Inflammatory macrophage treated with lipopolysaccharide for 1 hour (primary cell): ENCODE measurements at places on chromosomes 5 and 9.

DNA sequence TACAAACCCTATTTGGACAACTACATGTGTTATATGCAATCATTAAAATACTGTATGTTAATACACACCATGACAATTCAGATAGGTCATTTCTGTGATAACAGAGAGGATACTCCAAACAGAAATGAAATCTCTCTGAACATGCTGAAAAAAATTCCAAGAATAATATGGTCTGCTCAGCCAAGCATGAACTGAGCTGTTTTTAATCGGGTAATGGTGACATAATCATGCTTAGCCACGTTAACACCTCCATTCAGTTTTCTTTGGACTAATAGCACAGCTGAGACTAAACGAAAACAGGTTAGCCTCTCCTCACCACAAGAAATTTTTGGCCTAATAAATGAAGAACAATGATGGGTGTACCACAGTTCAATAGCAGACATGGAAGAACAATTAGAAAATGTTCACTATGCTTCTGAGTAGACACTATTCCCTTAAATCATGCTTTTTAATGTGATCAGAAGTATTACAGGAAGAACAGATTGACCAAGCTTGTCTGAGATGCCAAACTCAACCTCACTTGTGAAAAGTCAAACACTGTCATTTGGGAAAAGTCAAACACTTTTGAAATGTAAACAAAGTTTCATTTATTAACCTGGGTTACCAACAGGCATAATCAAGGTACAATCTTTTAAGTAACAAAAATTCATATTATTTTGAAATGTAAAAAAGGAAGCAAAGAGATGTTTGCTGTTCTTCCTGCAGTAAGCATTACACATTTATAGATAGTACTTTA is 19.4 kb downstream of the RAB14 start:
- no peak for DNase-seq

DNA sequence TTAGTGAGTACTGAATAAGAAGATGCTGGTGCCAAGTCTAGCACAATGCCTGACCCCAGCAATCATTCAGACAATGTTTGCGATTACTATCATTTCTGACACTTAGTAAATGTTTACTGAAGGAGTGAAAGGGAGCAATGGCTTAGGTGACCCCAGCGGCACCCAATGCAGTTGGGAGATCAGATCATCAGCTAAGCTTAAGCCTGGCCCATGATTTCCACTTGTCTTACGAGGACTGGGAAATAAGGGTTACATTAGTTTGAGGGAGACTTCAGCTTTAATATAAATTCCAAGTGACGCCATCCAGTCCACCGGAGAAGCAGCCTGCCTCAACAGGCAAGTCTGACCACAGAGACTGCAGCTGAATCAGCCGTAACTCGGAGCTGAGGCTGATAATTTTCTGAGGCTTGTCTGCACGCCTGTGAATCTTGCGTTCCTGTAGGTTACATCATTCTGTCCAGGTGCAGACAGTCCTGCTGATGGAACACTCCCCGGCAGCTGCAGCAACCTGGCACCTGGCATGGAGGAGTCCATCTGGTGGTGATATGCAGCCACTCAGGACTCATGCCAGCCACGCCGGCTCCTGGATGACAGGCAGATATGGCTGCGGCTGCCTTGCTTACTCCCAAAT is 34.9 kb upstream of the FGF1 start:
- DNase-seq, result no peak

DNA sequence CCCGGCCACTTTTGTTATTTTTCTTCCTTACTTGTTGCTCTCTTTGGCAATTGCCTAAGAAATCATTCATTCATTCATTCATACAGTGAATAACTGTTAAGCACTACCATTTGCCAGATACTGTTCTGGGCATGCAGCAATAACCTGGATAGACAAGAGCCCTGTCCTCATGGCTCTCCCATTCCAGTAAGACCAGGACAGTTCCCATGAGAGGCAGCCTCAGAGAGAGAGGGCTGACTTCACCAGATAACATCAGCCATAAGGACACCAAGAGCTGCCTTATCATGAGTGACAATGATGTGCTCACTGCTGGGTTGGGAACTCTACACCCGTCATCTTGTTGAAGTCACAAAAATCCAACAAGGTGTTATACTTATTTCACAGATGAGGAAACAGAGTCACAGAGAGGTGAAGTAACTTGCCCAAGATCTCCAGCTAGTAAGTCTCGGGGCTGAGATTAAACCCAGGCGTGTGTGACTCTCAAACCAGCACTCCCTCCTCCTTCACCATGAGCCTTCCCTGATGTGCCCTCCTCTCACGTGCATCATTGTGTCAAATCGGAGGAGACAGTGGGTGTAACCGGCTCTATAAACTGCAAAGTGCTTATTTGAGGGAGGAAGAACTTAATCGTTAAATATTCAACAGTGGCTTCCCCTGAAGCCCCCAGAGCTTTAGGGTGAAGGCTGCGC is 61.1 kb upstream of the TBC1D2 start:
- no peak for DNase-seq

GRCh38 chr5:32852535-32852934 is 141.4 kb downstream of the NPR3 start:
- peak; percentile 3 for DNase-seq

DNA sequence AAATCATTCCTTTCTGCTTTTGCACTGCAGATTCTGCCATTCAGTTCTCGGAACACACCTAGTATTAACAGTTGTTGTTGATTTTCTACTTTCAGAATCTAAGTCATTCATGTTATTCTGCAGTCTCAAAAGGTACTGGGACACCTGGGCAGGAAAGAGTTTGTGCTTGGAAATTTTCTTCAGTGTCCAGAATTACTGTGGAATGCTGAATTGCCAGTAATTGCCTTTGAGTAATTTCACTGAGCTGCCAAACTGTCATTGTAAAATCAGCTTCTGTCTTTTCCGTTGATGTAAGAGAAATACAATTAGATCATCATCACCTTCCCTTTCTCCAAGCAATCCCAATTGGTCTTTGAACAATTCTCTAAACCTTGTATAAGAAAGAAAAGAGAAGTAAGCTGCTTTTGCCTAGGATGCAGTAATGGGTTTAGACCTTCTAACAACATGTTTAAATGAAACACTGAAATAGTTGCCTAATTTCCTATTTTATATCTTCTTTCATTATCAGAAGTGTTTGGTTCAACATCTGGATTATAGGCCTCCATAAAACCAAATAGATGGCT is 75.7 kb upstream of the TGFBR1 start:
- DNase-seq, result peak; percentile 61

DNA sequence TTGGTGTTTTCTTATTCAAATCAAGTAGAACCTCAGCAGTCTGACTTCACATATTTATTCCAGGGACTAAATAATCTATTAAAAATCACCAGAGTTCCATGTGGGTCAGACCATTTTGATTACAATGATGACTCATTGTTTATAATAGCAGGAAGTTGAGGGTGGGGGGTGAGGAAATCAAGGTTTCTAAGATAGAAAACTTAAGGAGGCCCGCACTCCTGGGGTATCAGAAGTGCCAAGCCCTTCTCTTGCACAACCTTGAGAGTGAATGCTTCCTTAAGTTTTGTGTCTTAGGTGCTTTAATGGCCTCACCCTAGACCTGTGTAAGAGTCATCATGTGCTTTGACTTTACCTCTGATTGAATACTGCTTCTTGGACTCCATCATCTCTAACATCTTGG is 31.9 kb upstream of the NPR3 start:
- no peak for DNase-seq

DNA sequence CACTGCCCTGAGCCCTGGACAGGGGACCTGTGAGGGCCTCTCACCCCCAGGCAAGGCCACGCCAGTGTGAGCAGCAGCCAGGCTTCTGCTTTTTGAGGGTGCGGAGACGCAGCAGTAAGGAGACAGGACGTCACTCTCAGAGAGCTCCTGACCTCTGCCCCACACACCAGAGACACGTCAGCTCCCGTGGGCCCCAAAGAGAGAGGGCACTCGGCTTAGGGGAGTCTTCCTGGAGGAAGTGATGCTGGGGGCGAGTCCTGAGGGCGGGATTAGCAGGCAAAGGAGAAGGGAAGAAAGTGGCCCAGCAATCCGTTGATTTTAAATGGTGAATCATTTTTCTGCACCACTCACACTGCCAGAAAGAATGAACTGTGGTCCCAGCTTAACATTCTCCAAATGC is 24.0 kb upstream of the SLC9A3 start:
- peak; percentile 93 for DNase-seq

DNA sequence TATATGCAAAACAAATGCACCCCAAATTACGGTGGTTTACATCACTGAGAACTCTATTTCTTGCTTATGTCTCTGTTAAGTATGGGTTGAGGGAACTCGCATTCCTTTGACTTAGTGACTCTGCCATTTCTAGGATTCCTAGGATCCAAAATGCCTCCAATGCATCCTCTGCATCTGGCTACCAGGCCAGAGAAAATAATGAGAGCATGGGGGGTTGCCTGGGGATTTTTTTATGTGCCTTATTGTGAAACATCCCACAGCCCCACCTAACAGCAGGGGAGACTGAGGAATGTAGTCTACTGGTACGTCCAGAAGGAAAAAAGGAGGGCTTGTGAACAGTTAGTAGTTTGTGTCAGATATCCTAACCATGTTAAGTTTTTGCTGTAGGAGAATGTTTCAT is 466.0 kb upstream of the ARRDC3 start:
- DNase-seq, result no peak

- no peak for DNase-seq
Measured at GRCh38 chr9:137138722-137139467, at the start of gene GRIN1. TSS of gene GRIN1 (plus strand) at chr9:137139154. CDS start at chr9:137139487, 333 bp downstream.

DNA sequence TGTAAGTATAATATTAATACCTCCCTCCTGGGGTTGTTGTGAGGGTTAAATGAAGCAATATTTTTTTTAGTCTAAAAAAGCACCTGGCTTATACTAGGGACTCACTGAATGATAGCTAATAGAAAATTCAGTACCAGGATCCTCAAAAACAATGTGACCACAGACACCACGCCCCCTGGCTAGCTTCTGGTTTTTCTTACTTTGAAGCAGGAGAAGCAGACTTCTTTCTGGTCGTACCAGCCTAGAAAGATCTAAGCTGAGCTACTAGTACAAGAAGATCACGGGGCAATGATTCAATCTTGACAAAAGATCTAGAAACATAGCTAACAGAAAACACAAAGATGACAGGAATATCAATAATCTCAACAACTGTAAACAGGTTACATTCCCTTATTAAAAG is 218.5 kb upstream of the SLC30A5 start:
- no peak for DNase-seq

- DNase-seq, result no peak
Measured at GRCh38 chr9:7656636-7657035, 142.9 kb downstream of the DMAC1 start.

- peak; percentile 51 for DNase-seq
Measured at GRCh38 chr5:54249210-54250028, 61.0 kb downstream of the ARL15 start.

DNA sequence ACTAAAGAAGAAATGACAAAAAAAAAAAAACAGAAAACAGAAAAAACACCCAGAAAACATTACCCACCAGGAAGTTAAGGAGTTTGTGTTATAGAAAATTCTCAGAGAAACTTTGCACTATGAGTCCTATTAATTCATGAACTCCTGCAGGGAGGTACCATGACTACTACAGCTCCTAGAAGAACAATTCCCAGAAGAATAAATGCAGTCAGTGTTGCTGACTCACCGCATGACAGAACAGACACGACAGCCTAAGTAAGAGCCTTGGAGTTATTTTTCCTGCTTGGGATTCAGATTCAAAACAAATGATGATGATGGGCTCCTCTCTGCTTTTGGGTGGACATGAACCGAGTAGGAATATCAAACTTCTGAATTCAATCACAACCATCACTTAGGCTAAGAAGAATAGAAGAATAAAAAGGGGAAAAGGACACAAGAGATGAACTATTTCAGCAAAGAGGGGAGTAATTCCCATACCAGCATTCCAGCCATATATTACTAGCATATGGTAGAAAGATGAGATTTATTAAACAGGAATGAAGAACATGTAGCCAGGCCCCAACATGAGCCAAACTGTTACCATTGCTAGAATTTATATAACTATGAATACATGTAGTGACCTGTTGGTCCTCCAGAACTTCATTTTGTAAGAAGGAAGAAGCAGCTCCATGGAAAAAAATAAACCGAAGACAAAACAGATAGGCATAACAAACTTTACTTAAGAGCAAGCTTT is 209.6 kb upstream of the PDE4D start:
- DNase-seq, result no peak

GRCh38 chr5:65133477-65134110 is 348.1 kb downstream of the ADAMTS6 start:
- DNase-seq, result no peak

GRCh38 chr9:95317119-95317892 is at the start of gene FANCC:
TSS of gene FANCC (minus strand) at chr9:95317709. CDS start at chr9:95249291, 68,418 bp downstream.
- DNase-seq, result peak; percentile 93

- DNase-seq, result peak; percentile 20
Measured at GRCh38 chr9:105608721-105609598, 51.0 kb downstream of the FKTN start.

DNA sequence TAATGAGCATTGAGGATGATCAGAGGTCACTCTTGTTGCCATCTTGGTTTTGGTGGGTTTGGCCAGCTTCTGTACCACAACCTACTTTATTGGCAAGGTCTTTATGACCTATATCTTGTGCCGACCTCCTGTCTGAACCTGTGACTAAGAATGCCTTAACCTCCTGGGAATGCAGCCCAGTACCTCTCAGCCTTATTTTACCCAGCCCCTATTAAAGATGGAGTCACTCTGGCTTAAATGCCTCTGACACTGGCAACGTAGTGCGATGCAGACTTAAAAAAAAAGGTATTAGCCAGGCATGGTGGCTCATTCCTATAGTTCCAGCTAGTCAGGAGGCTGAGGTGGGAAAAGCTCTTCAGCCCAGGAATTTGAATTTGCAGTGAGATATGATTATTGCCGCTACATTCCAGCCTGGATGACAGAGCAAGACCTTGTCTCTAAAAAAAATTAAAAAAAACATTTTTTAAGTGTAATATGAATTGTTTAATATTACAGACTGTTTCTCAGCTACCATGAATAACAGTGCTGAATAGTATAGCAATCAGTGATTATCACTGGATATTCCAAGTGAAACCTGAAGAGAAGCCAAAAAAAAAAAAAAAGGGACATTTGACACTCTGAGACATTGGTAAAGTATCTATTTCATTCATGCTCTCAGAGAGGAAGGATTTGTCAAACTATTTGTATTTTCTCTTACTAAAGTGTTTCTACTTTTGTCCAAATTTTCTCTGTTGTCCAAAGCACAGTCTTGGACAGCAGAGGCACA is 18.3 kb upstream of the STOM start:
- DNase-seq, result no peak

- DNase-seq, result no peak
Measured at GRCh38 chr9:134833294-134833880, 47.2 kb upstream of the FCN2 start.

DNA sequence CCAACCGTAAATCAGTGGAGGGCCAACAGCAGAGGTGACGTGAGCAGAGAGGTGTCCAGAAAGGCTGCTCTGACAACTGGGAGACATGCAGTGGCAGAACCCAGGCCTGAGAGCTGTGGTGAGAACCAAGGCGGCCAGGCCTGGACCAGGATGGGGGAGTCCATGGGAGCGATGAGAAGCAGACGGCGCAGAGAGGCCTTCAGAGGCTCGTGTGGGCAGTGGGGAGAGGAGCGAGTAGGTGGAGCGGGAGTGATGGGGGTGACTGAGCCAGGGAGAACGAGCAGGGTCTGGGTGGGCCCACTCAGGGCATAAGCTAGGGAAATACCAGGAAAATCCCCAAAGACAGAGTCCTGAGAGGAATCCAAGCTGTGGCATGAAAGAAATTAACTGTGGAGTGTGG is 7.9 kb upstream of the IL3 start:
- DNase-seq, result no peak
